NCI-H1694 (cell line): ENCODE measurements at places on chromosomes 13 and 19.

GRCh38 chr13:40452741-40453334 lies 213.6 kb downstream of the FOXO1 start:
- no peak for DNase-seq

DNA sequence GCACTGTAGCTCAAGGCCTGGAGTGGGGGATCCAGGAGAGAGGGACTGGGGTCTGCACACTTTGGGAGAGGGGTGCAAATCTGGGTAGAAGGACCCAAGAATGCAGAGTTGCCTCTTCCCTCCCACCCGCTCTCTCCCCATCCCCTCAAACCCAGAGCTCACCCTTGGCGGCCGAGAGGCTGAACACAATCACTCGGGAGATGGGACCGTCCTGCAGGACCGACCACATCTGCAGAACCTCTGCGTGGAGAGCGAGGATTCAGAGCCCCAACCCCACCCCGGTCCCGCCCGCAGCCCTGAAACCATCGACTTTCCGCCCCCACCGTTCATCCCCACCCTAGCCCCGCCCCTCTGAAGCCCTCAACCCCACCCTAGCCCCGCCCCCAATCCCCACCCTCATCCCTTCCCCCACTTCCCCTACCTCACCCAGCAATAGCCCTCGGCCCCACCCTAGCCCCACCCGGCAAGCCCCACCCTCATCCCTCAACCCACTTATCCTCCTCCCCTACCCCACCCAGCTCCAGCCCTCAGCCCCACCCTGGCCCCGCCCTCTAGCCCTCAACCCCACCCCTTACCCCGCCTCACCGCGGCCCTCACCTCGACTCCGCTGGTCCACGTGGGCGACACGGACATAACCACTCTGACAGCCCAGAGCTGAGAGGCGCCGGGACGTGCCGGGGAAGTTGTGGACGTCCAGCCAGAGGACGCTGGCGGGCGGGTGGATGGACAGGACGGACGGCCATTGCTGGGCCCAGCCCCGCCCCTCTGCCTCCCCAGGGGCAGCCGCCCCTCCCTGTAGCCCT lies 4.1 kb downstream of the KPTN start:
- no peak for DNase-seq

GRCh38 chr13:99051768-99052455 lies 74.0 kb upstream of the DOCK9 start:
- no peak for DNase-seq

DNA sequence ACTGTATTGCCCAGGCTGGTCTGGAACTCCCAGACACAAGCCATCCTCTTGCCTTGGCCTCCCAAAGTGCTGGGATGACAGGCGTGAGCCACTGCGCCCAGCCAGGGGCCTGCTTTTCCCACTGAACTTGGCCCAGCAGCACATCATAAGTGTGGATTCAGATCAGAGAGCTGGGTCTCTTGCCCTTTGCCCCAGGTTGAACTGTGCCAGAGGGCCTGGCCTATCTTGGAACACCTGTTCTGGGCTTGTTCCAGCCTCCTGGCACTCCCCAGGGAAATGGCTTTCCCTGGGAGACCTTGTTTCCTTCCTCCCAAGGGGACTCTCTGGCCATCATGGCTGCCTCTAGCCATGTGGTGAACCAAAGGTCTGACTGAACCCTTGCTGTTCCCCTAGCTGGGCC lies 3.4 kb downstream of the CC2D1A start:
- no peak for DNase-seq

- no peak for DNase-seq
These were observed 138.7 kb downstream of the SIPA1L3 start for GRCh38 chr19:38045554-38046253.

DNA sequence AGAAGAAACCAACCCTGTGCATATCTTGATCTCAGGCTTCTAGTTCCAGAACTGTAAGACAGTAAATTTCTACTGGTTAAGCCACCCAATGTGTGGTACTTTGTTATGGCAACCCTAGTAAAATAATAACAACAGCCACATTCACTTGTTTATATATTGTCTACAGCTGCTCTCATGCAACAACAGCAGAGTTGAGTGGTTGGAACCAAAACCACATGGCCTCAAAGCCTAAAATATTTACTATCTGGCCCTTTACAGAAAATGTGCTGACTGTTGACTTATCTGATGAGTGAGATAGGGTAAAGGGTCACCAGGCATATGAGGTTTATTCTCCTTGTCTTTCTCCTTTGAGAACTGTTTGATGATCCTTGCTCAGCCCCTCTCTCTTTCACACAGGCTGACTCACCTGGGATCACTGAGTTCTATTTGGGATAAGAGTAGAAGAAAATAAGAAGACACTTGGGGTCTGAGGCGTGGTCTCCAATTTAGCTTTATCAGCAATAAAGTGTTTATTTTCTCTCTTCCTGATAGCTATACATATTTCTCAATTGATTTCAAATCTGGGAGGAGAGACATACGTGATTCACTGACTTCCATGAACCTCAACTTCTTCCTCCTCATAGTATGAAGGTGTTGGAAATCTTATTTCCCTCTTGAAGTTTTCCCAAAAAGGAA lies 227.5 kb upstream of the STARD13 start:
- no peak for DNase-seq
